Renal cortical epithelial cell (primary cell): ENCODE measurements at places on chromosomes 16 and 17. TPM values are rescaled to one million over a fixed set of nuclear protein-coding genes. Genes with fewer than 3 reads are reported as not detected.

GRCh38 chr16:66334853-66335574, 31.5 kb upstream of the CDH5 start:
- no peak for DNase-seq

DNA sequence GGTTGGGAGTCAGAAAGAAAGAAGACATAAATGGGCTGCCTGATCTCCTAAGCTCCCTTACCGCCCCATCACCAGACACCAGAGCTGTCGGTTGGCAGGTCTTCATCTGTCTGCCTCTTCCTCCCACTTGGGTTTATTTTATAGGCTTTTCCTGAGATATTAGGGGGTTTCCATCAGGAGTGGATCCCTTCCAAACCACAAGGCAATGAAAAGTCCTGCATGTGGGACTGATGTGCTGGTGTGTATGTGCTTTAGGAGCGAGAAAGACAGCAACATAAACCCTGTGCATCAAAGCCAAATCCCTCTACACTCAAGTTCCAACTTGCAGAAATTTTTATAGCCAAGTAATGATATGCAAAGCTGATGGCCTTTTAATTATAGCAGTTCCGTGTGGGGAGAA, 389.5 kb downstream of the SLC39A11 start:
- DNase-seq = no peak

GRCh38 chr17:75799402-75799801, 14.8 kb downstream of the UNK start:
- DNase-seq = no peak

- DNase-seq = no peak
Observed at GRCh38 chr16:30179931-30180330, 3.5 kb upstream of the CORO1A start.

GRCh38 chr16:49278567-49278827, 3.1 kb downstream of the CBLN1 start:
- no peak for DNase-seq

DNA sequence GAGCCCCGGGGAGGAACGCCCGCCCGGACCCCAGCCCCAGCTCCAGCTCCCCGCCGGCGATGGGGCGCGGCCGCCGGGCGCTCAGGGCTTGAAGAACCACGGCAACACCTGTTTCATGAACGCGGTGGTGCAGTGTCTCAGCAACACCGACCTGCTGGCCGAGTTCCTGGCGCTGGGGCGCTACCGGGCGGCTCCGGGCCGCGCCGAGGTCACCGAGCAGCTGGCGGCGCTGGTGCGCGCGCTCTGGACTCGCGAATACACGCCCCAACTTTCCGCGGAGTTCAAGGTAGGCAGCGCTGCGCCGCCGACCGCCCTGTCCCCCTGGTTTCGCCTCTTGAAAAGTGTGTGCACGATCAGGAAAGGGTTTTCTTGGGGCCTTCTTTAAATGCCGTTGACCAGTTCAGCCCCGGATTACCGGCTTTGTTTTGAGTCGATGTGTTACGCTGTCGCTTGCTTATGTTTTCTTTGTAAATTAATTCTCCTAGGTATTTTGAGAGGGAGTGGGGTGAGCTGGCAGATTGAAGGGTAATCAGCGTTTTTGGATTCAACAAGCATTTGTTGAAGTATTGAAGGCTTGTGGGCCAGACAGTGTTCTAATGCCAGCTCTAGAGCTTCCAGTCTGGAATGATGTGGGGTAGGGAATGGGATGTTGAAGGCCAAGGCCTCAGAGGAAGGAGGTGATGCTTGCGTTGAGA, 681 bp downstream of the USP43 start:
- peak; percentile 29 for DNase-seq

Gene CHRNE
- 0.25 and 0.35 TPM in 2 replicates for total RNA-seq

Gene TBX21
- total RNA-seq = not detected in 2 replicates

Gene C17orf67
- total RNA-seq = 0.30 and 0.35 TPM in 2 replicates

GRCh38 chr17:28623696-28624095, 9.7 kb upstream of the RSKR start:
- DNase-seq = no peak

DNA sequence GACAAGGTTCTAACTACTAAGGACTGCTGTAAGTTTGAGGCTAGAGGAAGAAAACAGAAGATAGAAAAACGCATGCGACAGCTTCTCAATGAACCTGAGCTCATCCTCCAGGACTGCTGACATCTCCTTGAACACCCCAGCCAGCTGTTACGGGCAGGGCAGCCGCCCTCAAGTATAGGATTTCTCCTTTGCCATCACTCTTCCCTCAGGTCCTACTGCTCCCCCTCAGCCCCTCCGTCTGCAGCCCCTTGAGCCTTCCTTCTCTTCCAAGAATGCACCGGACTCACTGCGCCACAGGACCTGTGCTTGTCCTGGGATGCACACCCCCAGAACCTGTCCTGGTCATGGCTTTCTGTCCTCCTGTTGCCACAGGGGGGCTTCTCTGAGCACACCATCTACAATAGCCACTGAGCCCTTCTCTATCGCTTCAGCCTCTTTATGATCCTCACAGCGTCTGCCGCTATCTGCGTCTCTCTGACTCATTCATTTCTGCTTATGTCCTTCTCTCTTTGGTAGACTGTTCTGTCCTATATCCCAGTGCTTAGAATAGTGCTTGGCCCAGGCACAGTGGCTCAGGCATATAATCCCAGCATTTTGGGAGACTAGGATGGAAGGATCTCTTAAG, 15.7 kb upstream of the XYLT2 start:
- no peak for DNase-seq

Gene TNP2
- total RNA-seq = not detected in 2 replicates
